ENCODE measurements at places on chromosomes 3 and 15.

DNA sequence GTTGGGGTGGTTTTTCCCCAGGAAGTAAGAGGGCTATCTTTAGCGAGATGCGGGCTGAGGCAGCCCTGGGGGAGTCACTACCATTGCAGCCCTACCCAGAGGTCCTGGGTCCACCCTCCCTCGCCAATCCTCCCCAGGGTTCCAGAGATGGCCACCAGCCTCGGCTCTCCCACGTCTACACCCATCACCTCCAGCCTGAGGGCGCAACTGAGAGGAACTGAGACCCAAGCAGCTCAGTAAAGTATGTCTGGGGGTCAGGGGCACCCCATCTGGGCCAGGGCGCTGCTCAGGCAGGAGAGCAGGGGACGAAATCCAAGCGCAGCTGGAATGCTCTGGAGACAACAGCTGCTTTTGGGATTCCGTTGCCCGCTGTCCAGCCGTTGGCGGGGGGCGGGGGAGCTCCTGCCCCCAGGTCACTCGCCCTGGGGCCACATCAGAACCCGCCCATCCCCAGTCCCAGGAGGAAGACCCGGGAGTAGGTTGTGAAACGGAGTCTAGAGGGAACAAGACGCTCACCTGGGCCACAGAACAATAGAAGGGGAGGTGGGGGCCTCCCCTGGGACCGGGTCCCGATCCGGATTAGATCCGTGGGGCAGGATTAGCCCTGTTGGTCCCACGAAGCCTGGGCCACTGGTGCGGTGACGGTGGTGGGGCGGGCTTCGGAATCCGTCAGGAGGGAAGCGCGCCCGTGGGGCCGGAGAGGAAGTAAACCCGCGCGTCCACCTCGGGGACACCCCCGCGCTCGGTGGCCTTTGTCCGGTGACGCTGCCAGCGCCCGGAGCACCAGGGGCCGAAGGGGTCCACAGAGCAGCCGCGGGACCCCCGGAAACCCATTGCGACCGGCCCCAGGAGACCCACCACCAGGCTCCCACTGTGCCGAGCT is 1.4 kb upstream of the NDUFAF3 start:
- DNase-seq = no peak

DNA sequence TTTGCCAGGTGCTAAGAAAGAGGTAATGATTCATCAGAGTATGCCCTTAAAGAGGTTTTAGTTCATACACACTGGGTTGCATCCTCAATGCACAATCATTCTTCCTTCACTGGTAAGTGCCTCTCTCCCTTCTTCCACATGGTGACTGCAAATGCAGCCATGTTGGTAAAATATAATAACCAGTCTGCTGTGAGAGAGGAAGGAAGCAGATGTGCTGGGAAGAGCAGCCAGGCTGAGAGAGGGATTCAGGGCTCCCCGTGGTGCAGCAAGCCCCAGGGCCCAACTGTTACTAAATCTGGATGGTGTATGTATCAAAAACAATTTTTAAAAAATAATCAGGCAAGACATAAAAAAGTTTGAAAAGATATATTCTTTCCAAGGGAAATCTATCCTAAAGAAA is 498.1 kb downstream of the MAGI1 start:
- DNase-seq = no peak

GRCh38 chr15:59531066-59531675 is 80.4 kb upstream of the GCNT3 start:
- no peak for DNase-seq

DNA sequence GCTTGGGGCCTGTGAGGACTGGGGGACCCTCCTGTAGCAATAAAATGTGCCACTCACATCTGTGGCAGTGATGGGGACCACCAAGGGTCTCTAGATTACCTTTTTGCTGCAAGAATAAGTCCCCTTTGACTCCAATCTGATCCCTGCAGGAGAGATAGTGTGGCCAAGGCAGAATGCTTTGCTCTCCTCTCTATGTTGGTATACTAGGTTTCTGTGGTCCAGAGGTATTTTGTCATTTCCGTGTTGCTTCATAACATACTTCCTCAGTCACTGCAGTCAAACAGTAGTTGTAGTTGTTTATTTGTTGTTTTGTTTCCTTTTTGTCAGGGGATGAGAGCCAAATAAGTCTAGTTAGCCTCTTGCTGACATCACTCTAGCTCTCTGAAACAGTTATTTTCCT is 13.1 kb upstream of the NAALADL2 start:
- DNase-seq = no peak

- DNase-seq = peak; percentile 60
These were observed 77.7 kb upstream of the LIMD1 start for GRCh38 chr3:45516829-45517228.

- no peak for DNase-seq
These were observed 36.7 kb upstream of the BCL6 start for GRCh38 chr3:187782006-187782405.

DNA sequence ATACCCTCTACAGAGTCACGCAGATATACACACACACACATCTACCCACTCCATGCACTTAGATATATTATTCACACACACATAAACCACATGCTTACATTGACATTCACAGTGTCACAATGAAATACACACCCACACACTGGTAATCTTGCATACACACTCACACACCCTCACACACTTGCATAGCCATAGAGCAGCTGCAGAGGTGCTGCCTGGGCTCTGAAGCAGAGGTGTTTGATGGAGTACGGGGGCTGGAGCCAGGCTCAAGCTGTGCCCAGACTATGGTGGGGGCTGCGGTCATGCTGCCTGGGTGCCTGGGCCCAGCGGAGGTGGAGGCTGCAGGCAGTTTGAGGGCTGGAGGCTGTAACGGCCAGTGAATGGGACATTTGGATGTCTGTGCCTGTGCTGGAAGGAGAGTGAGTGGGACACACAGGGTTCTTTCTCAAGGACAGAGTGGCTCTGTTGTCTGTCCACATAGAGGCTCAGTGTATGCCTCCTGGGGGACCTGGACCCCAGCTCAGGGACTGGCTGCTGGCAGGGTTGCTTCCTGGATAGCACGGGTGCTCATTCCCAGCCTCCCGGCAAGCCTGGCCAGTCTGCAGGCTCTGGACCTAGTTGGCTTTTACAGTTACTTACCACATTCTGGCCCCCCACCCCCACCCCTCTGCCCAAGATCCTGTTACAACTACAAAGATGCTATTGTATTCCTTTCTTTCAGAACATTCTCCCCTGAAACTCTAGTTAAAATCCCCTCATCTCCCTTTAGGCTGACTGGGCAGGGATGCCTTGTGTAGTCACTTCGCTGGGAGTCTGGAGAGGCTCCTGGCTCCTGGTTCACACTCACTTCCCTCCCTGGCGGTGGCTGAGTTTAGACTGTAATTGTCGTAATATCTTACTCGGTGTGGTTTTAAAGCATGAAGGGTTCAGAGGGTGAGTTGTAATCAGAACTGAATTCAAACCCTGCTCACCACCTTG is 12.5 kb downstream of the GASK1A start:
- DNase-seq = no peak

DNA sequence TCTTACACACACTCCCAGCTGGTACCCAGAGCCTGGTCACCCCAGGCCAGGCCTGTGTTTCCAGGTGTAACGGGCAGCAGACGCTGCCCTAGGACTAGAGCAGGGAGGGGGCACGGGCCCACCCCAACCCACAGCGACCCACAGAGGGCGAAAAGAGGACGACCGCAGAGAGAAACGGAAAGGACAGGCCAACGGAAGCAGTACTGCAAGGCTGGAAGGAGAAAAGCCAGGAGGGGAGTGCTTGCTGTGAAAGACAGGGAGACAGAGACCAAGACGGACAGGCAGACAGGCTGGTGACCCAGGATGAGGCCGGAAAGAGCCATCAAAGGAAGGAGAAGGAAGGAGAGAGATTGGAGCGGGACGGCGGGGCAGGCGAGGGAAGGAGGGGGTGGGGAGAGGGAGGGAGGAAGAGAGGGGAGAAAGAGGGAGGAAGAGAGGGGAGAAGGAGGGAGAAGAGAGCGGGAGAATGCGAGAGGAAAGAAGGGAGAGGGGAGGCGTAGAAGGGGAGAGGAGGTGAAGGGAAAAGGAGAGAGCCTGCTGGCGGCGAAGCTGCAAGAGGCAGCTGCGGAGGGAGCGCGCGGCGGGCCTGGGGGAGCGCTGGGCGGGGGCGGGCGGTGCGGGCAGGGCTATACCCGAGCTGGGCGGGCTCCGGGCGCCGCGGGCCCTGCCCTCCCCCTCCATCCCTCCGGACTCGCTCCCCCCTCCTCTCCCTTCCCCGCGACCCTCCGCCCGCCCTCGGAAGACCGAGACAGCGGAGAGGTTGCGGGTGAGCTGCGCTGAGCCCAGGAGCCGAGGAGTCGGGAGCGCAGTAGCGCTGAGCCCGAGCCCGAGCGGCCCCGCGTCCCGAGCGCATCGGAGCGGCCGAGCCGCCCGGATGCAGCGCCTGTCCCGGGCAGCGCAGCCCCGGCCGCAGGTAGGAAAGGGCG is at the start of gene SLC6A1:
Gene SLC6A1 (plus strand): TSS at position 732 of the 926 bp plus-strand sequence. CDS start 24,464 bp downstream, outside the sequence.
- DNase-seq = peak; percentile 18

DNA sequence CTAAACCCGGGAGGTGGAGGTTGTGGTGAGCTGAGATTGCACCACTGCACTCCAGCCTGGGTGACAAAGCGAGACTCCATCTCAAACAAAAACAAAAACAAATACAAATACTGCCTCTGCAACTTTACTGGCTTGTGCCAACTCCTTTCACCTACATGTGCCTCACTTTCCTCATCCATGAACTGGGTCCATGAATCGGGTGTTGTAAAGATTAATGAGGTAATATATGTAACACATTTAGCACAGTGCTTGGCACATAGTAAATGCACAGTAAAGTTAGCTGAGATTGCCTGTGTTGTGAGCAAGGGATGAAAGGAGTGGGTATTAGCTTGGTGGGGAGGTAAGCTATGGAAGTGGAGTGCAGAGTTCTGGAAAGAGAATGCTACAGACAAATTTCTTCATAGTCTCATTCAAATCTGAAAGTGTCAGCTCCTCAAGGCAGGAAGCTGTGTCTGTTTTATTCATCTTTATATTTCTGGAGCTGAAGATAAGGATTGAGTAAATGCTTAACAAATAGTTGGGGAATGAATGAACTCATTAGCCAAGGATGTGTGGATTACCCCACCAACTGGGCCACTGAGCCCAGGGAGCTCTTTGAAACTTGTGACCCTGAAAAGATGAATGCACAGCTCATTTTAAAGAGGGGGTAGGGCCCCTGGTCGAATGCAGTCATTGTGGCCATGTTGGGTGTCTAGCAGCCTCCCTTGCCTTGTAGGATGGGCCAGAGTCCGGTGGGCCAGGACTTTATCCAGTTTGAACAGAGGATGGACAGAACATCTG is 7.7 kb upstream of the CDCP1 start:
- peak; percentile 72 for DNase-seq

DNA sequence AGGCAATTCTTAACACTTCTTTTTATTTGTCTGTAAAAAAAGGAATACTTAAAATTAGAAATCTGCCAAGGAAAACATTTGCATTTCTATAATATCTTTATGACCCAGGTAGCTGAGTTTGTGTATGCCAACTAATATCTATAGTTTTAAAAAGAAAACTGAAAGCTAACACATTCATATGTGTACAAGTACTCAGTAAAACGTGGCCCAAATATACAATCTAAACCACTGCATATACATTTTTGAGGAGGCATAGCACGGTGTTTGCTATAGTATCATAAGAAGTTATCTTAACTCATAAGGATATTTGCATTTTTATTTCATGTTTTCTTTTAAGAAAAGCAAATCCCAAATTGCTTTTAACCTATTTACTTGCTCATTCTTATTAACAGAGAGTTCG is 172.7 kb downstream of the ZBTB20 start:
- DNase-seq = no peak

DNA sequence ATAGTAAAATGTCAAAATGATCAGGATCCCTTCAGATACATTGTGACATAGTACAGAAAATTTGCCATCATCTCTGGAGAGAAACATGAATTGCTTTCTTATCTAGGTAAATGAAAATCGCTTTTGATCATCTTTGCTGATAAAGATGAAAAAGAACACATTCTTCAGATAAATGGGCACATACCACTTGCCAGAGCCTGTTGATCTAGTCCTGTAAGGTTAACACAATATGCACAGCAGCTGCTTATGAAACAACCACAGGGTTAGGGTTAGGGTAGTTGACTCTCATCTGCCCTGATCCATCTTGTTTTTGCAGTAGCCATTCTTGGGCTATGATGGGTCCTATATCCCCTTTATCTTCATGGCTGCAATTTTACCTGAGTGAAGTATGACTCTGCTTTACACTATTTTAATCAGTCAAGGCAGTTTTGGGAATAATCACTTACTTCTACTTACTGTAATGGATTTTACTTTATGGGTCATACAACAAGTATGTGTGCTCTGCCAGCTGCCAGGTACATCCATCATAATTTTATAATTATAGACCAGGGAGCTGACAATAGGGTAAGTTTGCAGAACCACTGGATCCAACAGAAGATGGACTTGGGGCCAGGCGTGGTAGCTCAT is 12.6 kb upstream of the SPINK8 start:
- DNase-seq = no peak

GRCh38 chr15:81929557-81929956 is 116.3 kb downstream of the MEX3B start:
- DNase-seq = no peak

GRCh38 chr3:113560831-113561623 is 28.7 kb downstream of the SIDT1 start:
- DNase-seq = no peak

DNA sequence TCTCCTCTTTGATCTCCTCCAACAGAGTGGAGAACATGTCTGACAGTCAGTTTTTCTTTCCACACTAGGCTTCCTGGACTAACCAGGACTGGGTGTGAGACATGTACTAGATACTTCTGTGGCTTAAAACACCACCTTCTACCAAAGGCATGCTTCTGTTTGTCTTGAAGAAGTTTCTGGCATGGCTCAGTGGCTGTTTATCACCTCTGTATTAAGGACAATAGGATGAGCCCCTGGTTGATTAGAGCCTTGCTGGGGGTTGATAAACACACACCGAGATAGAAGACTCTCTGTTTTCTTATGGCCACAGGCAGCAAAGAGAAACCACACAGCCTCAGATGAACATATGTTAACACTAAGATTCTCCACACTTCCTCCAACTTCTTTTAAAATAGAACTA is 40.5 kb downstream of the SV2B start:
- no peak for DNase-seq

- no peak for DNase-seq
These were observed 134.4 kb upstream of the ROBO1 start for GRCh38 chr3:79902151-79902550.

GRCh38 chr3:48899273-48899672 is 591 bp upstream of the SLC25A20 start:
- DNase-seq = no peak

GRCh38 chr15:84832448-84833040 is 15.4 kb downstream of the ALPK3 start:
- no peak for DNase-seq

GRCh38 chr3:10389339-10389738 is 68.4 kb upstream of the SEC13 start:
- DNase-seq = no peak

All from fibroblast of skin of back (primary cell).